ENCODE measurements at places on chromosomes 11 and 22.

GRCh38 chr11:11028017-11028692 is 170.3 kb upstream of the ZBED5 start:
- peak; percentile 74 for DNase-seq

- no peak for DNase-seq
Observed at GRCh38 chr11:13713982-13714381, 45.5 kb downstream of the FAR1 start.

DNA sequence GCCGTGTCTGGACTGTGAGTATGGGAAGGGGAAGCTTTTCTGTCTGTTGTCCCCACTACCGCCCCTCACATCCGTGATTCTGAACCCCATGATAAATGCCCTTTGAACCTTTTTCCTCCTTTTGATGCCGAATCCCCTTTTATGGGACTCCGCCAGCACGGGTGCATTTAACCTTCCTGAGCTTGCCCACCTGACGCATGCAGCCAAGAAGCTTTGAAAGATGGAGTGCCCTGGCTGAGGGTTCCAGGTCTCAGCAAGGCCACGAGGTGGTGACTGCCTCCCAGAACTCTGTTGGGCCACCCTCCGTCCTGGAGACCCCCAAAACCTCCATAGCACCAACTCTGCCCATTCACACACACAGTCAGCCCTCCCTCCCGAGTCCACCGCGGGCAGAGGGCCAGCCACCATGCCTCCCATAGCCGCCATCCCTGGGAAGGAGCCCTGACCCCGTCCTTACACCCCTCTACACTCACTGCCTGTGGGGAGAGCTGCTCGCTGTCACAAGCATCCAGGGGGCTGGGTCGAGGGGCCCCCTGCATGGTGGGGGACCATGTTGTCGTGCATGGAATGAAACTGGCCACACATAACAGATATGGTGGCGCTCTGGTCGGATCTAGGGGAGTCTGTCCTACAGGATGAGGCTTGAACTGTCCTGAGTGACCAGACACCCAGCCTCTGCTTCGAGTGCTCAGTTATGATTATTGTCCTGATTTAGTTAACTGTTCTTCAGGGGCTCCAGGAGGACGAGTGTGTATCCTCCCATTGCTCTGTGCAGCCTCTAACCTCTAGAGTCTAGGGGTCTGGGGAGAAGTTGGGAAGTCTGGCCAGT is 822 bp upstream of the COMT start:
- DNase-seq = no peak

DNA sequence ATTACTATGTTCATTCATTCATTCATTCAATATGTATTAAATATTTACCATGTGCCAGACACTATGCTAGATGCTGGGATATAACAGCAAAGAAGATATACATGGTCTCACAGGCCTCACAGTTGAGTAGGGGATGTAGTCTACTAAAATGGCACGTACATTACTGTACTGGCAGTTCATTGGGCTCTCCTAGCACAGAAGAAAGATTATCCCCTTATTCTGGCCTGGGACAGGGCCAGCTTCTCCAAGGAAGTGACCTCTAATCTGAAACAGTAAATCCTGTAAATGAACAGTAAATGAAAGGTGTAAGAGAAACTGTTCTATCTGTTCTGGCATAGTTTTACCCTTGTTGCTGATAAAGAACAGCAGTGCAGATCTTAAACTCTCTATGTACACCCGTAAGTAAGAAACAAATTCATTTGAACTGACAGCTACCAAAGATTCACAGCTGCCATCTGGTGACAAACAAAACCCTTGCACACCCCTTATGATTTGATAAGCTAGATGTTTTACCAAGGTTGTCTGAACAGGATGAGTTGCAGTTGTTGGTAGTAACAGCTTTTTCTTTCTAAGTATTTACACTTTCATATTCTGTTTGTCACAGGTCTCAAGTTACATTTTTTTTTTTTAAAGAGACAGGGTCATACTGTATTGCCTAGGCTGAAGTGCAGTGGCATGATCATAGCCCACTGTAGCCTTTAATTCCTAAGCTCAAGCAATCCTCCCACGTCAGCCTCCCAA is 263.1 kb downstream of the TMEM135 start:
- DNase-seq = no peak

GRCh38 chr22:42371099-42371498 is 61.1 kb downstream of the NFAM1 start:
- no peak for DNase-seq

DNA sequence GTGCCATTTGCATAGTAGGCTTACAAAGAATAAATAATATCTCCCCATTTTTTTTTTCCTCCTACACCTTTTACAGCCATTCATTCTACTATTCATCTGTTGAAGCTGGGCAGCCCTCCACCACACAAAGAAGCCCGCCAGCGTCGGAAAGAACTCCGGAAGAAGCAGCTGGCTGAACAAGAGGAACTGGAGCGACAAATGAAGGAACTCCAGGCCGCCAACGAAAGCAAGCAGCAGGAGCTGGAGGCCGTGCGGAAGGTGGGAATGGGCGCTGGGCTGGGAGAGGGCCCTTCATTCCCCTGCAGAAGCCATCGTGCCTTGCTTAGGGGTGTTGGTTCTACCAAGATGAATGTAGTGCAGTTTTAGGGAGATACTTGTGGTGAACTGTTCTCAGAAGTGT is 68.6 kb downstream of the SWAP70 start:
- DNase-seq = no peak

DNA sequence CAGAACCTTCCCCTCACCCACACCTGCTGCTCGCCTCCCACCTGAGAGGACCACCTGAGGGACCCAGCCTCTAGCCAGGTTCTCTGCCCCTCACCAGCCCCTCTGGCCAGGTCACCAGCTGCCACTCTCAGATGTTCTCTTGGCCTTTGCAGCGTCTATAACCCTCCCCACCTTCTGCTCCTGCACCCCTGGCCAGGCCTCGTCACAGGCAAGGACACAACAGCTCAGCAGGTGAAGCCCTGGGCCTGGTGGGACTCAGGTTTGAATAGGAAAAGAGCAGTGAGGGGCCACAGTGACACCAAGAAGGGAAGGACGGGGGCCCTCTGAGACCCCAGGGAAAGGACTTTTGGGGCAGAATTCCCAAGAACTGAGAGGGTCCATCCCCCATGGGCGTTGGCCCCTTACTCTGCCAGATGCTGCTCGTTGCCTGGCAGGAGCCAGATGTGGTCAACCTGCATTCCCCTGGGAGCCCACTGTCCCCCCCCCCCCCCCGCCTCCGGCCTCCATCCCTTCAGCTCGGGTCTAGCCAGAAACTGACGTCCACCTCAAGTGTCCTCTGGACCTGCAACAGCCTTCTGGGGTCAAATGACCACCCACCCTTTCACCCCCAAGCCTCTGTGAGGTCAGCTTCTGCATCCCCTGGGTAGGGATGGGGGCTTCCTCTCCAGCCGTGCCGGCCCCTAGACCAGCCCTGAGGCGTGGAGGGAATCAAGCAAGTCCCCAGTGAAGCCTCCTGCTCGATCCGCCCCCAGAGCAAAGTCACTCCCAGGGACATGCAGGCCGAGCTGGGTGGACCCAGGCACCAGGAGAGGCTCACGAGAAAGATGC is 28.7 kb downstream of the SBF1 start:
- no peak for DNase-seq

DNA sequence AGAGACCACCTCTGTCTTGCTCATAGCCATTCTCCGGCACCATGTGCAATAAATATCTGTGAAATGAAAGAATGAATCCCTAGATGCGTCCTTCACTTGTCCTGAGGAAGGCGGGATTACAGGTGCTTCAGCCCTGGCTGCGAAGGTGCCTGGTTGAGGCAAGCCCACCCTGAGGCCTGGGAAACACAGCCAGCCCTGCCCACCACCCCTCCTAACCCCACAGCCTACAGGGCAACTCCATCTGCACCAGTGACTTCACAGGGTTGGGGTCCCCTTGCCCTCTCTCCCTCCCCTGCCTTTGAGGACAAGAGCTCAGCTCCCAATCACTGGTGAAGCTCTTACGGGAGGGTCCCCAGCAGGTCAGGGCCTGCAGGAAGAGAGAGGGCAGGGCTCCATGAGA is 17.5 kb upstream of the SCGB1A1 start:
- DNase-seq = no peak

DNA sequence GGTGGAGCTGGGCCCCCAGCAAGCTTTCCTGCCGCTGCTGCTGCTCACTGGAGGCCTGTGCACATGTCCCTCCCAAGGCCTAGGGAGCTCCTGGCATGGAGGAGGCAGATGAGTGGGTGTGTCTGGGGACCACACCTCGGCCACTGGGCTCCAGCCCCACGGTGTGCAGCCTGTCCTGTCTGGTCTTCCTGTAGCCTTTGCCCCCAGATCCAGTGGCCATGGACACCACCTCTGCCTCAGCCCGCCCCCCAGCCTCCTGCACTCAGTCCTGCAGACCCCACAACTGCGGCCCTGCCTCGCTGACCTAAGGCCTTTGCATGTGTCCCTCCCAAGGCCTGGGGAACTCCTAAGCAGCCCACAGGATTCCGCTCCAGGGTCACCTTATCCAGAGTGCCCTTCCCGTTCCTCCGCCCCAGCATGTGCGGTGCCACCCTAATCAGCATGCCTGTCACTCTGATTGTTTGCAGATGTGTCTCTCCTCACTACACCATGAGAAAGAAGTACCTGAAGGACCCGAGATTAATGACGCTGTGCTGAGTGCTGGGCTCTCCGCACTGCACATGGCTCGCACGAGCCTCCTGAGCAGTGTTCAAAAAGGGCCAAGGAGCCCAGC is 8.6 kb downstream of the GAL start:
- DNase-seq = no peak

GRCh38 chr22:50490531-50491308 is 4.1 kb downstream of the MIOX start:
- no peak for DNase-seq

GRCh38 chr22:39253435-39254070 is 8.8 kb upstream of the PDGFB start:
- DNase-seq = no peak

DNA sequence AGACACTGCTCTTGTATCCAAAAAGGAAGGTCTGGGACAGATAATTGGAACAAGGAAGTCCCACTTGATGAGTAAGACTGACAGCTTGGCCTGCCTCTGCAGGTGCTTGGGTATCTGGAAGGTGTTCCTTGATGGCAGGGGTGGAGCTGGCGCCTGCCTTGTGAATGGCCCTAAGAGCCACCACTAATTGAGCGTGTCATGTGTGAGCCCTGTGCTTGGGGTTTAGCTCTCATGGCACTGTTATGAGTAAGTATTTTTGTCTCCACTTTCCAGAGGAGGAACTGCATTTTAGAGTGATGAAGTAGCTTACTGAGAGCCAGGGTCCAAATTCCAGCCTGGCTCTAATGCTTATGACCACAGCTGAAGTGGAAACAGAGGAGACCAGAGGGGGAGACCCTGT is 71.2 kb upstream of the NECTIN1 start:
- no peak for DNase-seq

DNA sequence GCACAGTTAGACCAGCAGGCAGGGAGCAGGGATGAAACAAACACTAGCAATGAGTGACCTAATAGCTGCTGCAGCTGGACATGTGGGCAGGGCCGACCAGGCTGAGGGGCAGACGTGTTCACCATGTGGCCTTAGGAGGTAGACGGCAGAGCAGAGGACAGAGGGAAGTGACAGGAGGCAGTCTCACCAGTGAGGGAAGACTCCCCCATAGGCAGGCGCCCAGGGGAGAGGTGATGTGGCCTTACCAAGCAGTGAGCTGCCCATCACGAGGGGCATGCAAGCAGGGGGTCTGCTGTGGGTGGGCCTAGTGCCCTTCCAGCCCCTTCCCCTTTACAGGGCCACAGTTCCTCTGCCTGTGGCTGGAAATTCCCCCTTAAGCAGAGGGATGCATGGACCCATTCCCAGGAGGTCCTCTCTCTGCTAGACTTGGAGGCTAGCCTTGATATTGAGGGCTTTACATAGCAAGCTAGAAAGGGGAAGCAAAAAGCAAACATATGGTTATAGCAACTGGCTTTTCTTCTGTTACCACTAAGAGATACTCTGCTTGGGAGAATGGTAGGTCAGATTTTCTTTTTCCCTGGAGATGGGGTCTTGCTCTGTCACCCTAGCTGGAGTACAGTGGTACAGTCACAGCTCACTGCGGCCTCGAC is 67.6 kb downstream of the MPPED1 start:
- DNase-seq = no peak

DNA sequence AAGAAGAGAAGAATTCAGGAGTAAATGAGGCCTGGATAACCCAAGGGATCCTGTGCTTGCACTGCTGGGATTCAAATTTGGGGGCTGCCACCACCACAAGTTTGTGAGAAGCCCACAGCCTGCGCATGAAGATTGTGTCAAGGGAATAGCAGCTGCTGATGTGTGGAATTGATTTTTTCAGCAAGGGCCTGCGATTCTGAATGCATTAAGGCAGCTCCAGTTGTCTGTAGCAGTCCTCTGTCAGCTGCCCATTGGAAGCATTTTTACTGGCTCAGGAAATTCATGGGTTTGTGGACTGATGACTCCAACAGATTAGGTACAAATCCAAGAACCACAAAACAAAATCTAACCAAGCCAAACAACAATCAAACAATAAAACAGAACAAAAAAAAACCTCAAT is 14.0 kb downstream of the ARVCF start:
- no peak for DNase-seq

DNA sequence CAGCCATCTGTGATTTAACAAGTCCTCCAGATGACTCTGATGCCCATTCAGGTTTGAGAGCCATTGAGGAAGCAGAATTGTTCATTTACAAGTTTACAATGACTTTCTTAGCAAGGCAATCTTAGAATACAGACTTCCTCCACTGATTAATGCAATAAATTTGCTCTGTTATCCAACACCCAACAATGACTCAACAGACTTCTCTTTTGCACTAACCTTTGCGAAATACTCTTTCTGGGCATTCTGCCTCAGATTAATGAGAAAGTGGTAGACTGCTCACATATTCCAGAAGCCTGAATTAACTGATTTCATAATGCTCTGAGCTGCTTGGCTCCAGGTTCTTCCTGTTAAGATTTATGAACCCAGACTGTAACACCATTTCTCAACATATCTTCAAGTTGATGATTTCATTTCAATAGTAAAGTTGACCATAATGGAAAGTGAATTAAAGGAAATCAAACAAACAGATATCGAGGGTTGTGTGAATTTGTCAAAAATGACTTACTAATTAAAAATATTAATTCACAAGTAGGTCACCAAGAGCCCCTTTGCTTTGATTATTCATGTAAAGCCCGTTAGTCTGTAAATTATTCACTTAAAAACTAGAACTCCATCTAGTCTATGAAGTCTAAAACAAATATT is 70.5 kb upstream of the BLID start:
- no peak for DNase-seq

GRCh38 chr11:30342736-30343166 is 19.8 kb downstream of the ARL14EP start:
- DNase-seq = no peak

Data from DND-41 (cell line).